ENCODE measurements at places on chromosomes 16 and 17.

GRCh38 chr17:82384051-82384729 is 12.6 kb downstream of the UTS2R start:
- DNase-seq, result no peak

GRCh38 chr17:79280866-79281572 is 206.4 kb downstream of the ENGASE start:
- DNase-seq, result no peak

DNA sequence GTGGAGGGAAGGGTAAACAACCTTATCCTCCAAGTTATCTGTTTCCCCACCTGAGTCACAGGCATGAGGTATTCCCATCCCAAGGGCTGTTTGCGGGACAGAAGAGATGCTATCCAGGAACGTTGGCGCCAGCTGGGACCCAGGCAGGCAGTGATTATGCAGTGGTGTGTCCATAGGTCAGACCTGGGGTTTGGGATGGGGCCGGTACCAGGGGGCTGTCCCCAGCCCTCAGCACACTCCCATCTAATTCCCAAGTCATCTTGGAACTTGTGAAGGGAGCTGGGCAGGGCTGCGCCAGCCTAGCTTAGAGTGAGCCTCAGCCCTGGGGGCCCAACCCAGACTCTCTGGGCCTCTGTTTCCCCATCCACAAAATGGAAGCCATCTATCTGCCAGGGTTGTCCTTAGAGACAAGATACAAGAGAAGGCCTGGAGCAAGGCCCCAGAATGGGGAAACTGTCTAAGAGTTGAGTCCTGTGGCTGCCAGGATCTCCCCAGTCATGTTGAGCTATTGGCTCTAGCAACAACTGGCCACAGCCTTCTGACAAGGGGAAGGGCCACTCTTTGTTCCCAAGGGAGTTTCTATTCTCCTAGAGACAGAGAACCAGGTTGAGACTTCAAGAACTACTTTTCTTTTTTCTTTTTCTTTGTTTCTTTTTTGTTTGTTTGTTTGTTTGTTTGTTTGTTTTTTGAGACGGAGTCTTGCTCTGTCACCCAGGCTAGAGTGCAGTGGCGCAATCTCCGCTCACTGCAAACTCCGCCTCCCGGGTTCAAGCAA is 9.8 kb upstream of the JUP start:
- DNase-seq, result no peak

GRCh38 chr16:9112844-9113186 is 21.4 kb downstream of the HAPSTR1 start:
- DNase-seq, result no peak

GRCh38 chr17:19670908-19671307 is 22.4 kb downstream of the ALDH3A2 start:
- no peak for DNase-seq

DNA sequence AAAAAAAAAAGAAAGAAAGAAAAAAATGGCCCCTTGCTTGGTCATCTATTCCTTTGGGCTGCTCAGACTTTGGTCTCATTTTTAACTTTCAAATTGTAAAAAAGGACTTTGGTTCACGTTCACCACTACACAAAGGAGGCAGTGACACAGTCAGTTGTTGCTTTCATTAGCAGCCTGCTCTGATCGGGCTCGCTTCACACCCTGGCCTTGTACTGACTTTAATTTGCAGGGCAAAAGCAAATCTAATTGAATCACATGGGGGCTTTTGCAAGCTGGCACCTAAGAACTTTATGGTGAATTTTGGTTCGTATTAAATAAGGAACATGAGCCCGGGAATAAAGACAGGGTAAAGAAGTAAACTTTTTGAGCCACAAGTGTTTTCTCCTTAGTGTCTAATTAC is 103.6 kb upstream of the CDH11 start:
- no peak for DNase-seq

DNA sequence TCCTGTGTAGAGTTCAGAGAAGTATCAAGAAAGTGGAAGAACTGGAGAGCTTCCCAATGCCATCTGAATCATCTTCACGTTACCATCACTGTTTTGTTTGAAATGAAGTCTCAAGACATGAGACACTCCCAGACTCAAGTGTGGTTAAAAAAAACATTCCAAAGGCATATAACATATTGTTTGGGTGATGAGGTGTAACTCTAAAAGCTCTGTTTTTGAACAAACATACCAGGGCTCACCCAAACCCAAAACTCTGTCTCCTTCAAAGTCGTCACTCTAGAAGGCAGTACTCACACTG is 6.3 kb upstream of the ZCCHC14 start:
- DNase-seq, result no peak

DNA sequence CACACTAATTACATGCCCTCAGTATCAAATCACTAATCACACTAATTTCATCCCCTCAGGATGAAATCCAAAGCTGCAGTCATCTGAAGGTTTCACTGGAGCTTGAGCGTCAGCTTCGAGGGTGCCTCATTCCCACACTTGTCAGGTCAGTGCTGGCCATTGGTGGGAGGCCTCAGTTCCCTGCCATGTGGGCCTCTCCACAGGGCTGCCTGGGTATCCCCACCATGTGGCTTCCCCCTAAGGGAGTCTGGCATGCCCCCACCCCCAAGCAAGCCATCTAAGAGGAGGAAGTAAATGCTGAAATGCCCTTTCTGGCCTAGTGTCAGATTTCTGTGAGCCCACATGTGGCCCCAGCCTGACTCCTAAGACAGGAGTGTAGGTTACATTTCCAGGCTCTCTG is 78.6 kb upstream of the CDH5 start:
- no peak for DNase-seq

- DNase-seq, result no peak
Observed at GRCh38 chr17:53106886-53107285, 715.8 kb upstream of the KIF2B start.

- no peak for DNase-seq
Observed at GRCh38 chr17:51795401-51795800, 363.1 kb downstream of the CA10 start.

DNA sequence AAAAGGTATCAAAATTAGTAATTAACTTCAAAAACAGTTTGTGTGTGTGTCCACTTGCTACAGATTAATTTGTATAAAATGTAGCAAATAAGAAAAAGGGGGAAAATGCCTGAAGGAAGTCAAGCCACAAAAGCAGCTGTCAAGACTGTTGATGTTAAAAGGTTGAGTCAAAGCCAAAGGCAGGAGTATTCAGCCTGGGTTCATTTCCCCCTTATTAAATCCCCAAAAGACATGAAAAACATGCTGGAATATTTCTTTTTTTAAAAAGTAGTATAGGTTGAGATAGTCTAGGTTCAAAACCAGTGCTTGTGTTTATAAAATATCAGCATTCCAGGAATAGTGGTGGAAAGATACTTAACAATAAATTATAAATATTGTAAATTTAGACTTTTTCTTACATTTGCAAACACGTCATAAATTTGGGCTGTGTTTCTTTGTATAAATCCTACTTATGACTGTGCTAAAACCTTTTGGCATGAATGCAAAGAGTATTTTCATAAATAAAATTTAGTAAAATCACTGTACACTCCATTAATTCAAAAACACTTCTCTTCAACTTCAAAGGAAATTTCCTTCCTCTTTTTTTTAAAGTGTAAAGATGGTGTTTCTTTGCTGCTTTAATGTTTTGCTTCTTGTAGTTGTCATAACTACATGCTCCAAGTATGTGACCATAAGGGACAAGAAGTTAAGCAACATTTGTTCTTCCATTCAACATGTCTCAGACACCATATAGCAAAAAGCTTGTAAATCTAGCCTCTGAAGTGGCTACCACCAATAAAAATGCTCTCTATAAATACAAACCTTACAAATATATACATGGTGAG is 72.0 kb downstream of the SKAP1 start:
- no peak for DNase-seq

DNA sequence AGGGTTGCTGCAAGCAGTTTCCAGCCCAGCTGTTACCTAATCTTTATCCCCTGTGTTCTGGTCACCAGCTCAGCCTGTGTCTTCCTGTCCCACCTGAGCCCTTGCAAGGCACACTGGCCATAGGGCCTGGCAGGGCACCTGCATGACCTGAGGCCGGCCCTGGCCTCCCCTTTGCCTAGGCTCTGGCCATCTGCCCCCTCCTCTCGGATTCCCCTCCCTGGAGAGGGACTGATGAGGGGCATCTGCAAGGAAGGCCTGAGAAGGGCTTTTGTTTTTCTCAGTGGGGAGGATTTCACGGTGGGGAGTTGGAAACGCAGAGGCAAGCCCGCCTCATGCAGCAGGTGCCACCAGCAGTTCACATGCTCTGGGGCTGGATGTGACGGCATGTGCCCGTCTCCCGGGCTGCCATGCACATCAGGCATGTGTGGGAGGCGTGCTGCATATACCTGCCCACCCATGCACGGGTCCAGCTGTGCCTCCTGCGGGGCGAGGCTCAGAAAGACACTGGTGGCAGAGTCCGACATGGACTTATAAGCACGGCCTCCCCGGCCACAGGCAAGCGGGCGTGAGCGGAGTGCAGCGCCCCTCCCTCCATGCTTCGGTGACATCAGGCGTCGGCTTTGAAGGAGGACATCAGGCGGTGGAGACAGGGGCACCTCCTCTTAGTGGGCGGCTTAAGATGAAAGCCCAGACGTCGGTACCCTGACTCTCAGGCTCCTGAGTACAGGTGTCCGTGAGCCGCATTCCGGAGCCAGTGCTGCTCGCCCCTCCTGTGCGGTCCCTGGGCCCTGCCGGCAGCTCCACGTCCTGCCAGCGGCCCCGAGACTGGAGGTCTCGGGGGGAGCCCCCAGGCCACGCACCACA is 16.5 kb downstream of the ASPSCR1 start:
- DNase-seq, result no peak

GRCh38 chr16:50338371-50339231 is 30.2 kb downstream of the BRD7 start:
- DNase-seq, result no peak

- DNase-seq, result no peak
Observed at GRCh38 chr17:19448341-19449268, 37.6 kb downstream of the RNF112 start.

DNA sequence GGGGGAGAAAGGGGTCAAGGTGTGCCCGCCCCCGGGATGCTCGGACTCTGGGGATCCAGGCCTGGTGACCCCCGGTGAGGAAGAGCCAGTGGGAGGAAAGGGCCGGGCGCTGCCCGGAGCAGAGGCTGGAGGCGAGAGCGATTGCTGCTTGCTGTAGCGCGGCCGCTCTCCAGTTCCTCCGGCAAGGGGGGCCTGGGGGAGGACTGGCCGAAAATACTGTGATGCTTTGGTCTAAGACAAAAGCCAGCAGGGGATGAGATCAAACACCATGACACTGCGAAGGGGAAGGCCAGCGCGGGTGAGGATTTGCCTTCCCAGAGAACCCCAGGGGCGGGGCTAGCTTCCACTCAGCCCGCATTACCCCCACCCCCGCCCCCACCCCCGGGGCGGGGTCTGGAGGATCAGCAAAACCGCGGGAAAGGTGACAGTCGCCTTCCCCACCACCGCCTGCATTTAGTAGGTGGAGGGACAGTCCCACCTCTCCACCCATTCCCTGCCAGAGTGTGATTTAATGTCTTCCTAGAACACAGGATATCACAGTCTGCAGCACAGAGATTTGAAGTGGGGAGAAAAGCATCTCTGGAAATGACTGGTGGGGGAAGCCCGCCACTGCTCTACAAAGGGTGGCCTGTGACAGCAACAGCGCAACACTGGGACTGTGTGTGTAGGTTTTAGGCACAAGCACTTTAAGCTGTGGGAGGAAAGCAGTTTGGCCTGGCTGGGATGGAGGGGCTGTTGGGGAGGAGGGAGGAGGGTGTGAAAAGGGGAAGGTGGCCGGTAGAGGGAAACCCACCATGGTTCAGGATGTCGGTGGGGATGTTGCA is 25.7 kb downstream of the MRC2 start:
- no peak for DNase-seq

GRCh38 chr16:84356591-84357116 is 11.7 kb upstream of the ATP2C2 start:
- no peak for DNase-seq

- no peak for DNase-seq
Observed at GRCh38 chr16:80366023-80366422, 174.8 kb upstream of the DYNLRB2 start.

DNA sequence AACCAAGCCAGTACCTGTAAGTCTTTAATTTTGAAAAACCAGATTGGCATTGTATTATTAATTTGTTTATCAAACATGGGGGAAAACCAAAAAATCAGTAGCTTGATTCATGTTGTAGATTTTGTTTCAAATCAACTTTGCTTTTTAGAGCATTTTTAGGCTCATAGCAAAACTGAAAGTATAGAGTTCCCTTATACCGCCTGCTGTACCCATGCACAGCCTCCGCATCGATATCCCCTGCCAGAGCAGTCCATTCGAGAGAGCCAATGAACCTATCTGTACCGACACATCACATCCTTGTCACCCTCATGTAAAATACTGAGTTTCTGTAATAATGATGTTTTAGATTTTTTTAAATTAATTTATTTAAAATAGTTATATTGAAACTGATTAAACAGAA is 16.2 kb upstream of the MRC2 start:
- DNase-seq, result no peak
